ENCODE measurements at places on chromosomes 4 and X. TPM values are rescaled to one million over a fixed set of nuclear protein-coding genes. Genes with fewer than 3 reads are reported as not detected.

- no peak for DNase-seq
Measured at GRCh38 chr4:34293459-34293858, 1950.9 kb downstream of the ARAP2 start.

The TMEM31 gene
- total RNA-seq, result not detected

GRCh38 chrX:75038925-75039324, 113.7 kb upstream of the NEXMIF start:
- peak; percentile 39 for DNase-seq

GRCh38 chr4:78542373-78542772, 9.2 kb upstream of the ANXA3 start:
- DNase-seq, result no peak

The COX7B2 gene
- total RNA-seq, result not detected

DNA sequence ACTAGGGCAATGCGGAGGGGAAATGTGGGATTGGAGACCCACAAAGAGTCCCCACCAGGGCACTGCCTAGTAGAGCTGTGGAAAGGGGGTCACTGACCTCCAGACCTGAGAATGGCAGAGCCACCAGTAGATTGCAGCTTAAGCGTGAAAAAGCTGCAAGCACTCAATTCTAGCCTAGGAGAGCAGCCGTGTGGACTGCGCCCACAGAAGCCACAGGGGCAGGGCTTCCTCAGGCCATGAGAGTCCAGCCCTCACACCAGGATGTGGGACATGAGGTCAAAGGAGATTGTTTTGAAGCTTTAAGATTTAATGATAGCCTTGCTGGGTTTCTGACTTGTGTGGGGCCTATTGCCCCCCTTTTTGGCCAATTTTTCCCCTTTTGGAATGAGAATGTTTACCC, 379.0 kb downstream of the INPP4B start:
- no peak for DNase-seq

The SMIM20 gene
- 8.9 TPM for total RNA-seq

The NPNT gene
- under 0.01 TPM for total RNA-seq

The SPATA4 gene
- not detected for total RNA-seq

DNA sequence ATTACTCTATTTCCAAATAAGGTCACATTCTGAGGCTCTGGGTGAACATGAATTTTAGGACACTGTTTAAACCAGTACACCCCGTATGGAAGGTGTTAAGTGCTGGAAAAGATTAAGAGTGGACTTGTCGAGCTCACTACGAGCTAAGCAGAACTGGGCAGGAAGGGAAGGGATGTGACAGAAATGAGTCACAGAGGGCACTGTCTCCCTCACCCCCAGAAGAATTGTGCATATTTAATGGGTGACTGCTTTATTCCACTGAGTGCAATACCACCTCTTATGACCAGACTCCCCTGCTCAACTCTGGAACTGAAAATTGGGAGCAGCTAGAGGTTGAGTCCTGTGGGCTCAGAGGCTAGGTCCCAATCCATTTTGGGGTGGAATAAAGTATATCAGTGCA, 187.4 kb upstream of the RPS6KA3 start:
- peak; percentile 7 for DNase-seq

DNA sequence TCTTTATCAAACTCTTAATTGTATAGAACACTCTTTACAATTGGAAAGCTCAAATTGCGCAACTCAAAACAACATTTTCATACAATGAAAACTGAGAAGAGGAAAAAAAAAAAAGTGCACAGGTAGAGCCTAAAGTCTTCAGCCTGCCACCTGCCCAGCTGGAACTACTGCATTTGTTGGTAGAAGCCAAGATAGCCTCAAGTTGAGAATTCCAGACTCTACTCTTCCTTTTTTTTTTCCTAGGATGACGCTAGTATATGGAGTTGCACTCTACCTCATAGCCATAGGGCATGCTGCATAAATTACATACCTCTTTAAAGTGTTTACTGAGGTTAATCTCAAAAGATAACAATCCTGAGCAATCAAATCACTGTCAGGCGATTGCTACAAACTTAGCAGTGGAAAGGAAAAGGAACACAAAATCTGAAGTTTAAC, 13.6 kb downstream of the ABCG2 start:
- no peak for DNase-seq

- DNase-seq, result no peak
Measured at GRCh38 chrX:2484721-2485648, 15.8 kb downstream of the DHRSX start.

The EGF gene
- not detected for total RNA-seq

GRCh38 chr4:11878241-11878640, 449.5 kb upstream of the HS3ST1 start:
- DNase-seq, result no peak

The WDR19 gene
- total RNA-seq, result 13.9 TPM
